ENCODE measurements at places on chromosomes 1 and 21. TPM values are rescaled to one million over a fixed set of nuclear protein-coding genes. Genes with fewer than 3 reads are reported as not detected.

- DNase-seq: no peak
Measured at GRCh38 chr1:243287652-243288051, 31.8 kb downstream of the SDCCAG8 start.

Gene SPATA46
- total RNA-seq: not detected

DNA sequence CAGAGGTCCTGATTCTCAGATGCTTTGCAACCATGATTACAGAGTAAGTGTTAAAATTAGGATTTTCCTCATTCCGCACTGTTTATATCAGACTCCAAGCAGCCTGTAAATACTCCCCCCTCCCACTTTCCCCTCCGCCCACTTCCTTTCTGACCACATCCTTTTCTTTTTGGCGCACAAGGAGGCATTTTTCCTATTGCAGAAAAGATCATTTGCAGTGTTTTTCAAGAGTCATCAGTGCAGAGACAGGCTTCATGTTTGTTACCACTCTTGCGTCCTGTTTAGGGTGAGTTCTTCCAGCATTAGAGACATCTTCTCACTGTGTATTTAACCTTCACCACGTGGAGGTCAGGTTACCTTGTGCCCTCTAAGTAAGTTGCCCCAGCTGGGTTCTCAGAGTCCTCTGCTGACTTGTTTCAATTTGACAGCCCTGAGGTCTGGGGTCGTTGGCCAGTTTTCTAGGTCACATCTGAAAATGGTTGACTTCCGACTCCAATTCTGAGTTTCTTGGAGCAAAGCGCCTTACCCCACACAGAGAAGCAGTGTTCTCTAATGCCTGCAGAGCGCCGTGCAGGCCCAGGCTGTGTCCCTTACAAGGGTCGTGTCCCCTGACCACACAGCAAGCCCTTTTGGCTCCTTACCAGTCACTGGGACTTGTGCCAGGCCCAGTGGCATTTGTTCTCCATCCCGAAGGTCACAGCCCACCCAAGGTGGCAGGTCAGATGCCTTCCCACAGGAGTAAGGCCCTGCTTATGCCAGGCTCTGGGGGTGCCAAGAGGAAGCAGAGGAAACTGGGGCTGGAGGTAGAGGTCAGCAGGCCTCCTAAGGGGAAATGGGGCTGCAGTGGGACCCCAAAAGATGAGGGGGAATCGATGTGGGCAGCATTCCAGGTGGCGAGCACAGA lies 85.6 kb downstream of the FAM78B start:
- DNase-seq: no peak

DNA sequence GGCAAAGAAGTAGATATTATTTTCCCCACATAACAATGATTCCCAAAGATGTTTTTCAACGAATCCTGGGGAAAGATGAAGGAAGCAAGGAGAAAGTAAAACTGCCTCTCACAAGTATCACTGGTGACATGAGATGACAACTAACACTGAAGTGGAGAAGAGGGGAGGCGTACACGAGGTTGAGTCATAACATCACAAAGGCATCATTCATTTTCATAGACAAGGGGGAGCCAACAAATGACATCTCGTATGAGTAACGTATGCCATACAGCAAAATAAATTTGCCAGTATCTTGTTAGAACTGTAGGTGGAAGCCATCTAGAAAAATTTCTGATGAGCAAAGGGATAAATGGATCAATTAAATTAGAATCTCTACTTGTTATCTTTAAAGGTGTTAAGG lies 56.6 kb downstream of the ATP1B1 start:
- no peak for DNase-seq

Gene ZNHIT6
- total RNA-seq: 47.8 TPM
